ENCODE measurements at places on chromosomes 11 and 22.

DNA sequence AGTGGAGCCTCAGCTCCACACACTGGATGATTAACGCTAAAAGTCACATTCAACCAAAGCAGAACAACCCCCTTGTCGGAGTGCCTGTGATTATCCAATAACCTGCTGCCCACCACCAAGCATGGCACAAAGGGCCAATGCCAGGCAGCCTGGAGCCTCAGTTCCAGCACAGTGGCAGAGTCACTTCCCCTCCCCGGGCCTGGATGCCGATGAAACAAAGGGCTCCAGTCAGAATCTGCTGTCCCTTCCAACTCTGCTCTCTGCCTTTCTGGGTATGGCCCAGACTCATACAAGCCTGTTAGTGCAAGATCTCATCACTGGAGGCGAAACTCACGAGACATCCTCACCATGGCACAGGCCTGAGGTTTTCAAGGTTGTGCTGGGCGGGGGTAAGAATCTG is 52.1 kb downstream of the CLTCL1 start:
- DNase-seq = no peak

GRCh38 chr11:73259406-73260126 is 12.6 kb upstream of the P2RY6 start:
- DNase-seq = no peak

DNA sequence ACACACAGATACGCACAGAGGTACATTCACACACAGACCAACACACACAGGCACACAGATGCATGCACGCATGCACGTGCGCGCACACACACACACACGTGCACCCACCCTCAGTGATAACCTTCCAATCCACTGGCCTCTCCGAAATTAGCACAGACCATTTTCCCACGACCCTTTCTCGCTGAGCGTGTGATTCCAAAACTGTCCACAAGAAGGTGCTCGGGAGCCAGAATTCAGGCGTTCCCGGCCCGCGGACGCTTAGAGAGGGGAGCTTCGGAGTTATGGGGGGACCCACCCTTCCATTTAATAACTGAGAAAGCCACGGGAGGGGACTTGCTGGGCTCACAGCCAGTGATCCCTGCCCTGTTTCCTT is 33.8 kb upstream of the SLC35C1 start:
- no peak for DNase-seq

- no peak for DNase-seq
These were observed 533.6 kb upstream of the CADM1 start for GRCh38 chr11:116037861-116038260.

All from NCI-H1417 treated with DMSO at 0.1 percent for 48 hours (cell line).